ENCODE measurements at places on chromosomes 13 and 19.
A peak's percentile ranks its signal among the peaks of the same experiment; 100 is the strongest.

GRCh38 chr19:32457571-32458158 lies 52.1 kb downstream of the DPY19L3 start:
- no peak for DNase-seq

DNA sequence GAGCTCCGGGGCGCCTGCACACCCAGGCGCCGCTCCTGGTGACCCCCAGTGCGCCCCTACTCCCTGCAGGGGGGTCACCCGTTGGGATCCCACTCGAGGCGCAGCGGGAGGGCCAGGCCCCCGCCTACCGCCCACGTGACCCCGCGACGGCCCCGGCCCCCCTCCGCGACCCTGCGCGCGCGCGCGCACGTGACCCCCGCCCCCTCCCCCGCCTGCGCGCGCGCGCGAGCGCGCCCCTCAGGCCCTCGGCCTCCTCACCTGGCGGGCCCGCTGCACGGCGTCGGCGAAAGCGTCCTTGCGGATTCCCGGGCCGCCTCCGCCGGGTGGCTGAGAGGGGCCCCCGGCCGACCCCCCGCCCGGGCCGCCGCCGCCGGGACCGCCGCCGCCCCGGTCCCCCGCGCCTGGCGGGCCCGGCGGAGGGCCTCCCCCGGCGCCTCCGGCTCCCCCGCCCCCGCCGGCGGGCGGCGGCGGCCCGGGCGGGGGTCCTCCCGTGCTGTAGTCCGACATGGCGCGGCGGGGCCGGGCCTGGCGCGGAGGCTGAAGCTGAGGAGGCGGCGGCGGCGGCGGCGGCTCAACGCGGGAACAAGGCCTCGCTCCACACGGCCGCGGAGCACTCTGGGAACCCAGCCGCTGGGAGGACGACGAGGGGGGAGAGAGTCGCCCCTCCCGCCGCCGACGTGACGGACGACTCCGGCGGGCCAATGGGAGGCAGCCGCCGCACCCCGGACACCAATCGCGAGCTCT lies at the start of gene KHSRP:
TSS of gene KHSRP (minus strand) at position 617 of the 744 bp plus-strand sequence. CDS start at position 507, 110 bp downstream.
- DNase-seq = no peak

DNA sequence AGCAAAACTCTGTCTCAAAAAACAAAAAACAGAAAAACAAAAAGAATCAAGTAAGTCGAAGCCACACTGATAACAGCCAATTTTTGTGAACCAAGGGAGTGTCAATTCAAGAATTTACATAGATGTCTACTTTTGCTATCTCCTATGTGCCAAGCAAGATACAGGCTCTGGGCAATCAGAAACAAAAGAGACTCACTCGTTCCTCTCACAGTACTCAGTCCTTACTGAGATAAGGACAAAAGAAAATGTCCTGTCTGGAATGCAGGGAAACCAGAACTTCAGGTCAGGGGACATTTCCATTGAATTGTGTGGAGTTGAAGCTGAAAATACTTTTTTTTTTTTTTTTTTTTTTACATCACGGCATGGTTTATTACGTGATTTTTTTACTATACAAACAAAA lies 53.0 kb downstream of the NLRP12 start:
- no peak for DNase-seq

DNA sequence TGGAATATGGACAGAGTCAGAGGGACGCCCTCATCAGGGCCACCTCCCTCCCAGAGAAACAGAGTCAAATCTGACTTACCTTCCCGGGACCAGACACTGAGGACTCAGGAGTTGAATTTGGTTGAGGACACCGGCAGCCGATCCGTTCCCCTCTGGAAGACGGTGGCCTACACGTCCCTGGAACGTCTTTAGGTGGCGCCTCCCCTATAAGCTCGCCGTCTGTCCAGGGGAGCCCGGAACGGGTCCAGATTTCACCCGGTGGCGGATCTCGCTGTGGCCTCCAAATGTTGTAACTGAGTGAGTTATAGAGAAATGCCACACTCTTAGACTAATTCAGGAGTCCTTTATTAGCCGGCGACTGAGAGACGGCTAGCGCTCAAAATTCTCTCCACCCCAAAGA lies 9.0 kb downstream of the TNFSF14 start:
- no peak for DNase-seq

GRCh38 chr13:80245162-80245733 lies 95.7 kb downstream of the SPRY2 start:
- no peak for DNase-seq

DNA sequence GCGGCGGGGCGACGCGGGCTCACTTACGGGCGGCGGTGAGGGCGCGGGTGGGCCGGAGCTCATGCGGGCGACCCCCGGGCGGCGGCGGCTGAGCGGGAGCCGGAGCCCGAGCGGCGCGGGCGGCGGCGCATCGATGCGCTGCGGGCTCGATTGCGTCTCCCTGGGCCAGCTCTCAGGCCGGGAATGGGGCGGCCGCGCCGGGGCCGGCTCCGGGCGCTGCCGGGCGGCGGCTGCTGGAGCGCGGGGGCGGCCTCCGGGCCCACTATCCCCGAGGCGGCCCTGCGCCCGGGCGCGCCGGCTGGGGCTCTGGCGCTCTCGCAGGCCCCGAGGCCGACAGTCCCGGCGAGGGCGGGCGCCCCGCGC lies 1.4 kb upstream of the TSHZ3 start:
- peak; percentile 33 for DNase-seq

GRCh38 chr13:30126903-30127428 lies 180.4 kb downstream of the KATNAL1 start:
- no peak for DNase-seq

DNA sequence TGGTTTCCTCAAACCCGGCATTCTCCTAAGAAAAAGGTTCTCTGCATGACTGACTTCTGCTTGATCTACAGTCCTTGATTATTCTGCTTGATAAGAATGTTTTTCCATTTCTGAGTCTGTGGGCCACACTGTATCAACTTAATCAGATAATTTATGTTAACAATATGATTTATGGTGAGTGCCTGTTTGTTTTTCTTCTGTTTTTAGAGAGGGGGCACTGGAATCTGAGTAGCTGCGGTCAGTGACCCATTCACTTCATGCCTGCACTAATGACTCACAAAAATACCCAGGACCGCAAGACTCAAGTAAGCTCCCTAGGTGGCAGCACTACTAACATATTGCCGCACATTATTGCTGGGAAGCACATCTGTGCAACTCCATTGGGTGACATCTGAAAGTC lies 542.3 kb upstream of the ATXN8OS start:
- DNase-seq = peak; percentile 90

- no peak for DNase-seq
These were observed 1528.7 kb downstream of the UQCRFS1 start for GRCh38 chr19:27684293-27684692.

DNA sequence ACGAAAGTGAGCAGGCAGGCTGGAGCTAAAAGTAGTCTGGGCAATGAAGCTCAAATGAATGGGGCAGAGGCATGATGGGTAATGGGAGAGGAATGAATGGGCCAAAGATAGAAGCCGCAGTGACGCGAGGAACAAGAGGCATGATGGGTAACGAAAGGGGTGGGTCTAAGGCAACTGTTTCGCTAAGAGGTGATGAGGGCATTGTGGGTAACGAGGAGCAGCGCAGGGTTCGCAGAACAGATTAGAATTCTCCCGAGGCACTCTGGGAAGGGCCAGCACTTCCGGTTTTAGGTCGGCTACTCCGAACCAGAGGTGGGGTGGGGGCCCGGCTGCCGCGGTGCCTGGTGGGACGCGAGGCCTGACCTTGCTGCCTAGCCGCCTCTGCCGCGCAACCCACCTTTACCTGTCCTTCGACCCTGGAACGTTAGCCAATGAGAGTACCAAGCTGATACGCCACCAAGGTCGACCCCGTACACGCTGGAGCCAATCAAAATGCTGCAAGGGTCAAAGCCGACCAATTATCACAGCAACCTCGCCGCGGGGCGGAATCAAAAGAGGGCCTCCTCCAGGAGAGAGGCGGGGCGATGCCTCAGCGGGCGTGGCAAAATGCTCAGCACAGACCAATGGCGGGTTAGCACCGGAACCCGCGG lies 563 bp upstream of the TOMM40 start:
- DNase-seq = peak; percentile 100

- no peak for DNase-seq
These were observed 4.4 kb downstream of the TRPM4 start for GRCh38 chr19:49161987-49162386.

DNA sequence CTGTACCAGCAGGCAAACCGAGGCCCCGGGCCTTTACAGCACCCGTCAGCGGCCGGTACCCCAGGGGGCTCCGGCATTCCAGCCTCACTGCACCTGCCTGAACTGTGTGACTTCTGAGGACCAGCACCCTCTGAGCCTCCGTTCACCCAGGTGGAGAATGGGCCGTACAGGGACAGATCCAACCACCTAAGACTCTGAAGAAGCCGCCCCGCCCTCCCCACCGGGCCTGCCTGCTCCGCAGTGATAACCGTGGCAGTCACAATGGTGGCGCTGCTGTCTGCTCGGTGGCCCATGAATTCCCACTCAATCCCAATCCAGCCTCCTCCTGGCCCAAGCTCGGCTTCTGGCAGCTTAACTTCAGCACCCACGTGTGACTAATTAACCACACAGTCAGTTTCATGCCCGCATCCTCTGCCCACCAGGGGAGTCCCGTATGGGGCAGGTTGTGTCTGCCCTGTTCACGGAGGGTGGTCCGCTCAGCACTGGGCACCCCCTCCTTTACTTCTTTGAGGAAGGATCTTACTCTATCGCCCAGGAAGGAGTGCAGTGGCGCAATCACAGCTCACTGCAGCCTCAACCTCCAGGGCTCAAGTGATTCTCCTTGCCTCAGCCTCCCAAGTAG lies 3.4 kb downstream of the TCF3 start:
- DNase-seq = peak; percentile 55

DNA sequence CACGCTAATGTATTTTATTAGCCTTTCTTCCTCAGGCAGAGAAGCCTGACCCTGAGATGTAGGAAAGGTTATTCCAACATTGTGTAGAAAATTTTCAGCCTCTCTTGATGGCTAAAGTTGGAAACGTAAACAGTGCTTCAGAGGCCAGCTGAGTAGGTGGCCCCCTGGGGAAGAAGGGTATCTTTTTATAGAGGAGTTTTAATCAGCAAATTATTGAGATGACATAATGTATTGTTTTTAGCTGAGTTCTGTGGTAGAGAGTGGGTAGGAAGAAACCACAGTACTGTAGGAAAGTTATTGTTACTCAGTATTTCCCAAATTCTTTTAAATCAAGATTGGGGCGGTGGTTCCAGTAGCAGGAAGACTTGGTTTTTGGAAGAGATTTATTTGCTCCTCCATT lies 268.8 kb downstream of the DLEU7 start:
- DNase-seq = no peak

- DNase-seq = peak; percentile 65
These were observed 3.5 kb downstream of the FSTL3 start for GRCh38 chr19:679418-680286.

GRCh38 chr19:17842663-17843291 lies 5.0 kb downstream of the JAK3 start:
- DNase-seq = no peak

- DNase-seq = no peak
These were observed 88.5 kb upstream of the SIAH3 start for GRCh38 chr13:45940061-45940460.

GRCh38 chr19:52248241-52248640 lies 21.1 kb upstream of the ZNF766 start:
- DNase-seq = peak; percentile 42

DNA sequence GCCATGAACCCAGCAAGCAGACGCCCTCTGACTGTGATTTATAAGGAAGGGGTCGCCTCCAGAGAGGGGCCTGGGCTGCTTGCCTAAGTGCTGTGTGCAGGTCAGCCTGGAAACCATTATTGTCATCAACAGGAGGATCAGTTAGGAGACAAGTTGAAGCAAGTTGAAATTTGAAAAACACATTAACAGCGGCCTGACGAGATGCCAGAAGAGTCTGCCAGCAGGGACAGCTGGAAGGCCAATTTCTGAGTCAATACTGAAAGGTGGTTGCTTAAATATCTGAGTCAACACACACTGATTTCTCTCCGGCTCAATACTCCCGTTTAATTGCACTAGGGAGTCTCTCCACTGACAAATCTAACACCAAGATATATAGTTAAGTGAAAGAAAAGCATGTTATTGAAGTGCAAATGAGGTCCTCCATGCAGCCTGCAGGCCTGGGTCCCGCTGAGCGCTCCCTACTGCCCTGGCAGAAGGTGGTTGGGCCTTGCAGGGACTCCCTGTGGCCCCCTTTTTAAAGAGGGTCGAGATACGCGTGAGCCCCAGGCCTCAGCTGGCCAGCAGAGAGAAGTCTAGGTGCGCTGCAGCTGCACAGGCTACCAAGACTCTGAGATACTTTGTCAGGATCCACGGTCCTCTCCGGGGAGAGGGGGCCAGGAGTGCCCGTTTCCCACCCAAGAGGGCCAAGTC lies 91.1 kb downstream of the RNASEH2B start:
- DNase-seq = peak; percentile 4

GRCh38 chr19:49324801-49325576 lies at the start of gene SLC6A16:
Gene SLC6A16 (minus strand): TSS chr19:49325191. CDS start chr19:49311347, 13,844 bp downstream.
- DNase-seq = no peak

GRCh38 chr13:109787135-109787954 lies 962 bp upstream of the IRS2 start:
- DNase-seq = no peak

GRCh38 chr19:37902668-37903067 lies 3.7 kb downstream of the WDR87 start:
- DNase-seq = peak; percentile 83

All from kidney tubule cell (primary cell).